Fibroblast of skin of left quadriceps (primary cell): ENCODE measurements at places on chromosomes 6 and 20.

DNA sequence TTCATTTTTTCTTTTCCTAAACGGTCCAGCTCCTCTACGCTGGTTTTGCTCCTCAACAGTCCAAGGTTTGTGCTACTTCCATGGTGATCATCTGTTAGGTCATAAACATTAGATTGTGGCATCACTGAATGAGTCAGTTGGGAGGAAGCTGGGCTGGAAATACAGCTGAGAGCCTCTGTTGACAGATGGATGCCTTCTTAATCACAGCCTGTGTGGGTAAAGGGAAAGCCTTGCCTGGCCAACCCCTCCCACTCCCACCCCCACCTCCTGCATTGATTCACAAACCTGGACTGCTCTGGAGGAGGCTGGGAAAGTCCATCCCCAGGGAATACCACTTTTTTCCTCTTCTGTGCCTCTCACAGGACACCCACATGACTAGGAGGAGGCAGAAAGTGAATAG lies 180.6 kb upstream of the CCN2 start:
- DNase-seq, result peak; percentile 96

- no peak for DNase-seq
Measured at GRCh38 chr20:14477125-14477524, 139.7 kb upstream of the FLRT3 start.

- no peak for DNase-seq
Measured at GRCh38 chr6:167303675-167304625, 12.8 kb downstream of the UNC93A start.

GRCh38 chr20:33092361-33092760 lies 12.9 kb downstream of the BPIFB4 start:
- DNase-seq, result no peak

GRCh38 chr20:62061851-62062423 lies 3.7 kb downstream of the TAF4 start:
- no peak for DNase-seq

- no peak for DNase-seq
Measured at GRCh38 chr6:51273228-51273961, 454.7 kb downstream of the TFAP2B start.

DNA sequence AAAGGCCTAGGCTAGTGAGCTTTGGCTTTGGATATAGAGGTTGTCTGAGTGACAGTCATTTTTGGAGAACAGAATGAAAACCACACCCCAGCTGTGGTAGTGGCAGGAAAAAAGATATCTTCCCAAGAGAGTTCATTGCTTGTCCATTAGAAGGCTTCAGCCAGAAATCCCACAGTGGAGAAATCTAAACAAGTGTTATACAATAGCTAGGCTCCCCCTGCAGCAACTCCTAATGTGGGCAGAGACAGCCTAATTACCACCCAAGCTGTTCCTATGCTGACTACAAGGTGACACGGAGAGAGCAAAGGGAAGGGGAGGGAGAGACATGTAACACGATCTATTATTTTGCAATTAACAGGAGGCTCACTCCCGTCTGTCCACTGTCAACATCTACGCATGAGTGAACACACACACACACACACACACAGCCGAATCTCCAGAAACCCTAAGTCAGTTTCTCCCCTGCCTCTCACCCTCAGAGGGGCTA lies 147.5 kb upstream of the TCF21 start:
- DNase-seq, result no peak

DNA sequence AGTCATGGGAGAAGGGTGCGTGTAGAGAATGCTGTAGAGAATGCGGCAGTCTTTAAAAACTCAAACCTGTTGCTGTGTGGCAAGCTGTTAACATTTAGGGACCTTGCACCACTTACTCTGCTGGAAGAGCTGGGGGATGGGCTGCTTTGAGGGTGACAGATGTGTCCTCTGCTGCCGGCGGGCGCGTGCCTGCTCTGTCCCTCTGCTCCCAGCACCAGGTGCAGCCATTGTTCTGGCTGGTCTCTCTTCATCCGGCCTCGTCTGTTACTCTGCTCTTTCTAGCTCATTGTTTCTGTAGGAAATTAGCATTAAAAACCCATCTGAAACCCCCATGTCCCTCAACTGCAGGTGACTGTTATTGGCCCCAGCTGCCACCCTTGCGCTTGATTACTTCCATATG lies 78.5 kb downstream of the CBFA2T2 start:
- no peak for DNase-seq

DNA sequence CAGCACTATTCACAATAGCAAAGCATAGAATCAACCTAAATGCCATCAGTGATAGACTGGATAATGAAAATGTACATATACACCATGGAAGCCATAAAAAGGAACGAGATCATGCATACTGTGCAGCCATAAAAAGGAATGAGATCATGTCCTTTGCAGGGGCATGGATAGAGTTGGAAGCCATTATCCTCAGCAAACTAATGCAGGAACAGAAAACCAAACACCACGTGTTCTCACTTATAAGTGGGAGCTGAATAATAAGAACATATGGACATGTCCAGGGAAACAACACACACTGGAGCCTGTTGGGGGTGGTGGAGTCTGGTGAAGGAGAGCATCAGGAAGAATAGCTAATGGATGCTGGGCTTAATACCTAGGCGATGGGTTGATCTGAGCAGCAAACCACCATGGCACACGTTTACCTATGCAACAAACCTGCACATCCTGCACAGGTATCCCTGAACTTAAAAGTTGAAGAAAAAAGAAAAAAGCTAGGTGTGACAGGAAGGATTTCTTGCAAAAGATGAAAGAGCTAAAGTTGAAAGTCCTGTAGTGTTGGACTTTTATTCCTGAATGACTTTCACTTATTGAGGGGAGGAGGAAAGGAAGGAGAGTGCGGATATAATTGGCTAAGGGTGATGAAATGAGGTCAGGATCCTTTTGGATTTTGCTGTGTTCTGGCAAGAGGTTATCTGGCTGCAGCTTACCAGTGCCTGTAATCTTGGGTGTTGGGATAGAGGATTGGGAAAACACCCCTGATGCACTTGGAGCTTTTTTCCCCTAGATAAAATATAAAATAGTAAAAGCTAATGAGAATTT lies 8.5 kb downstream of the TRMT11 start:
- DNase-seq, result no peak

- DNase-seq, result no peak
Measured at GRCh38 chr6:95546148-95546547, 31.2 kb upstream of the MANEA start.

GRCh38 chr20:55253781-55254180 lies 751.5 kb downstream of the CBLN4 start:
- no peak for DNase-seq

DNA sequence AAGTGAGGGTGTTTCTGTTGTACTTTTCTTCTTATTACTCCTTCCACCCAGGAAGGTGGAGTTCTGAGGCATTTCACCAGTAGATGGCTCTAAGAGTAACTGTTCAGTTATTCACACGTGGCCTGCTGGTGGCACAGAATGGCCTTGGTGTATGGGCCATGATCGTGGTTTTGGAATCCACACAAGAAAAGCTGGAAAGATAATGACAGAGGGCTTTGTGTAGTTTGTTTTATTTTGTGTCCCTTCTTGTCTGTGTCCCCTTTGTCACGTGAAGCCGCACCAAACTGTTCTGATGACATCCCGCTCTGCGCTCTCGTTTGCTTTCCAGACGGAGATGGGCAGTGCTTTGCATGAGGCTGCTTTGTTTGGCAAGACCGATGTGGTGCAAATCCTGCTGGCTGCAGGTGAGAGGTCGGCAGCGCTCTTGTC lies 93.4 kb downstream of the ANKS1A start:
- DNase-seq, result no peak

DNA sequence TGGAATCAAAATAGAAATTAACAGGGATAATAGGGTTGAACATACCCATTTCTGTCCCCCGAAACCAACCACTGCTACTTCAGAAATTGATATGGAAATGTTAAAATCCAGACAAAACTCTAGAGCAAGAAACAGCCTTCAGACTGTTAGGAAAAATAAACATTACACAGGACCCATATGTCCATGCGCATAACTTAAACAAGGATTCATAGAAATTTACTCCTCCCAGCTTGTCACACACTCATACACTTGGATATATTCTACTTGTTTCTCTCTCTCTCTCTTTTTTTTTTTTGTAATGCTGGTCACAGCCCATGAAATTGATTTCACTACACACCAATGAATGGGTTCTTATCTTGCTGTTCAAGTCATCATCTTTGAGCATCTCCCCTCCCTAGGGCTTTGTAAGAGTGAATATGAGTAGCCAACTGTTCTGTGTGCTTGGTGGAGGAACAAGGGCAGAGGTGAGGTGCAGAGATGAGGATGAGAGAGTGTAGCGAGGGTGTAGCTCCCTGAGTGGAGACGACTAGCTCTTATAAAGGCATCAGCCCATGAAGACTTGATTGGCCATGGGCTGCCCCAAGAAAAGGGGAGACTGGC lies 61.8 kb upstream of the MLN start:
- no peak for DNase-seq

DNA sequence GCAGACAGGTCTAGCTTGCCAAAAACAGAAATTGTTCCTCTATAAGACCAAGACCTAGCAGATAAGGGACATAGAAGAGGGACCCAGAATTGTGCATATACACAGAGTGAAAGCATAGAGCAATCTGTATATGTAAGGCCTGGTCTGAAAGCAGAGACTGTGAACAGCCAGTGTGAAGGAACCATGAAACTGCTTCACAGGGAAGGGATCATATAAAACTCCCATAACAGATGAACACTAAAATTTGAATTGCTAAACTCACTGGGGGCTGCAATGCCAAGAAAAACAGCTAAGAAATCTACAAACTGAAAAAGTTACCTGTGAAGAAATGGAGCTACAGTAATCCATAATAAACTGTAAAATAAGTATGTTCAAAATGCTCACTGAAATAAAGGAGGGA lies 7.0 kb downstream of the ZUP1 start:
- no peak for DNase-seq

- no peak for DNase-seq
Measured at GRCh38 chr20:36989797-36990196, 38.3 kb upstream of the SAMHD1 start.

- DNase-seq, result no peak
Measured at GRCh38 chr20:64144144-64144912, 19.9 kb upstream of the MYT1 start.

GRCh38 chr6:90160013-90160412 lies 136.6 kb downstream of the BACH2 start:
- DNase-seq, result no peak

GRCh38 chr20:3334156-3334943 lies 73.1 kb downstream of the DNAAF9 start:
- no peak for DNase-seq

DNA sequence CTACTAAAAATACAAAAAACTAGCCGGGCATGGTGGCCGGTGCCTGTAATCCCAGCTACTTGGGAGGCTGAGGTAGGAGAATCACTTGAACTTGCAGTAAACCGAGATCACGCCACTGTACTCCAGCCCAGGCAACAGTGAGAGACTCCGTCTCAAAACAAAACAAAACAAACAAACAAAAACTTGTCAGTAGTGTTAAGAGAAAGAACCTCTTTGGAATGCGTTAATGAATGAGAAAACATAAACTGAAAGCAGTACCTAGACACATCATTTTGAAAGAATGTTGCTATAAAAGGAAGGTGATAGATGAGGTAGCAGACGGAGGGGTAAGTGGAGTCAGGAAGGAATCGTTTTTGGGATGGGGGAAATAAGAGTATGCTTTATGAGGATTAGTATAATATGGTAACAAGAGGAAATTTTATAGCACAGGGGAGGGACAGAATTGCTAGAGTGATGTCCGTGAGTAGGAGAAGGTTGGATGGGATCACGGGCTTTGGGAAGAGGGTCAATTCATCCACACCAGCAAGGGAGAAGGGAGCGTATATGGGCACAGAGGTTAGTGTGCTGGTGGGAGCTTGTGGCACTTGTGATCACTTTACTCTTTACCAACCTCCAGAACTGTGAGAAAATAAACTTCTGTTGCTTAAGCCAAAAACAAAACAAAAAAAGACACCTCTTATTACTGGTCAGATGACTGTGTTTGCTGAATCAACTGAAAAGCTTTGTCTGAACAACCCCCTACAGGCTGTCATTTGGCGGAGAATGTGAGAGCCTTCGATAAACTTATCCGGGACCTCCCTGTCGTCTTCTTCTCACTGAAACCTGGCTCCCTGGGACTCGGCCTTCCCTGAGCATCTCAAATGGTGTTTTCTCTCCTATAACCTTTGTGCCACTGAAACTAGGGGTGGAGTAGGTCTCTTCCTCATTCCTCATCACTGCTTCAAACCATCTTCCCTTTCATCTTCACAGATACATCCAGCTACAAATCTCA lies 48.9 kb upstream of the TFAP2A start:
- DNase-seq, result no peak

GRCh38 chr6:113936093-113936934 lies 34.6 kb downstream of the HDAC2 start:
- DNase-seq, result peak; percentile 64

DNA sequence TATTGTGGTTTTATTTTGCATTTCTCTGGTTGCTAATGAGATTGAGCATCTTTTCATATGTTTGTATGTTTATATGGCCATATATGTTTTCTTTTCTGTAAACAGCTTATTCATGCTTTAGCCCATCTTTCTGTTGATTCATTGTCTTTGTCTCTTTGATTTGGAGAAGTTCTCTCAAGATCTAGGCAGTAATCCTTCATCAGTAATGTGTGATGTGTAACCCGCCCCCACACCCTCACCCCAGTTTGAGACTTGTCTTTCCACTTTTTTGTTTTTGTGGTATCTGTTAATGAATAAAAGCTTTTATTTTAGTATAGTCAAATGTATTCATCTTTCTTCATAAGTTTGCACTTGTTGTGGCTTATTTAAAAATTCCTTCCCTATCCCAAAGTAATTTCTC lies 26.0 kb downstream of the ZC3H12D start:
- DNase-seq, result no peak

GRCh38 chr6:136563386-136564152 lies 13.3 kb upstream of the MAP7 start:
- DNase-seq, result no peak

DNA sequence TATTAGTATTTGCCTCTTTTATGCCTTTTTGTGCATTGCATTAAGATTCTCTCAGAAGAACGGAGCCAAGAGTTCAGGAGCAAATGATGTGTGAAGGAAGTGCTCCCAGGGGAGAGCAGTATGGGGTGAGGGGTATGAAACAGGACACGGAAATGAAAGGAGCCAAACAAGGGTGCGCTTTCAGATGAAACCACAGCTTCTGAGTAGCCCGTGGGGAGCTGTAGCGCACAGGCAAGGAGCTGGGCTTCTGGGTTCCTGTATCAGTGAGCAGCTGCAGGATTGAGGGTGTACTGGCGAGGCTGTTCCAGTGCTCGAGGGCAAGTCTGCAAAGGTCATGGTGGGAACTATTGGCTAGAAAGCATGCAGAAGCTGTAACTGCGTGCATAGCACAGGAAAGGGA lies 25.4 kb downstream of the ANKEF1 start:
- DNase-seq, result no peak

GRCh38 chr20:10670501-10671220 lies 3.1 kb downstream of the JAG1 start:
- DNase-seq, result no peak

- no peak for DNase-seq
Measured at GRCh38 chr6:138986578-138986977, 1.5 kb downstream of the REPS1 start.

- DNase-seq, result no peak
Measured at GRCh38 chr6:51268666-51269065, 450.0 kb downstream of the TFAP2B start.

GRCh38 chr6:133632206-133632605 lies 256.7 kb upstream of the TCF21 start:
- DNase-seq, result no peak
